Upper lobe of left lung (tissue), 6 donors: ENCODE measurements at places on chromosomes 12 and 14. TPM values are rescaled to one million over a fixed set of nuclear protein-coding genes. Genes with fewer than 3 reads are reported as not detected.

GLI1 gene
- not detected for total RNA-seq

- no peak for DNase-seq
These were observed 72.9 kb upstream of the SRSF5 start for GRCh38 chr14:69693801-69694729.

GRCh38 chr14:33241331-33241730, 302.7 kb downstream of the NPAS3 start:
- DNase-seq = no peak

DNA sequence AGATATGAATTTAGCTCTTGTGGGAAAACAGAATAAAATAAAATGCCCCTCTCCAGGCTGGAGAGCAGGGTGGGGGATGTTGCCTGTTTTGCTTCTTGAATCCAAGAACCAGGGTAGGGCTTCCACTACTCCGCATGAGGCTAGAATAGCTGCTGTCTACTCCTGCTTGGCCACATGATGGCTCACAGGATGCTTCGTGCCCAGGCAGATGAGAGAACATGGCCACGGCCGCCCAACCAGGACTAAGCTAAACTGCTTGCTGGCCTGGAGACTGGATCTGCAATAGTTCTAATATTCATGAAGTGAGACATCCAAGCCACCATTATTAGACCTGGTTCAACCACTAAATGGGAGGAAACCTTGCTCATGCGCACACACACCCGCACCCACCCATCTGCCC, 122.2 kb upstream of the METAP2 start:
- DNase-seq = no peak

- no peak for DNase-seq
These were observed 28.6 kb downstream of the CMKLR1 start for GRCh38 chr12:108310489-108310888.

DNA sequence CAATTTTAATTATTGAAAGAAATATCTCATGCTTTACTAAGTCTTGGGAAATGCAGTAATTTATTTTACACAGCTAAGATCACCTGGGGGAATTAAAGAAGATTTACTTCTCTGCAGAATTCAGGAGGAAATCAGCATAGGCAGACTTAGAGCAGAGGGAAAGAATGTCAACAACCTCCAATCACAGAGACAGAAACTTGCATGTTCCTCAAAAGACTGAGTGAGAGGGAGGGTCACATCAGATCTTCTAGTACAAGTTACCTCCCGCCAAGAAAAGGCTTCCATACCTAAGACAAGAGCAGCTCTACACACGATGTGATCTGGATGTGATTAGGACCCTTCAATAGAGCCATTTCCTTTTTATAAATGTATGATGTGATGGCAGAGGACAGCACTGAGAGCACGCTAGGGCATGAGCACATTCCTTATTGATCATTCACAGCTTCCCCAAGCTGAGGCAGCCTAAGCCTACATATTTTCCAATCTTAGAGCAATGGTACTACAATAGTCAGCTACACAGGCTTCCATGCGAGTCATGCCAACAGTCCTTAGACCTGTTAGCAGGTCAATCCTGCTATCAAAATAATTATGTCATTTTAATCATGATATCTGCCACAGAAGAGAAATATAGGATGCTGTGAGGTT, 403.3 kb downstream of the ETNK1 start:
- DNase-seq = no peak

- no peak for DNase-seq
These were observed 73.5 kb upstream of the SAV1 start for GRCh38 chr14:50741567-50741966.

- DNase-seq = no peak
These were observed 172.1 kb downstream of the MSRB3 start for GRCh38 chr12:65450625-65451024.

- DNase-seq = no peak
These were observed 239.9 kb downstream of the SPTSSA start for GRCh38 chr14:34222122-34222521.

GRCh38 chr12:65613692-65614091, 210.6 kb upstream of the HMGA2 start:
- no peak for DNase-seq
